ENCODE measurements at places on chromosomes 2 and 18.

DNA sequence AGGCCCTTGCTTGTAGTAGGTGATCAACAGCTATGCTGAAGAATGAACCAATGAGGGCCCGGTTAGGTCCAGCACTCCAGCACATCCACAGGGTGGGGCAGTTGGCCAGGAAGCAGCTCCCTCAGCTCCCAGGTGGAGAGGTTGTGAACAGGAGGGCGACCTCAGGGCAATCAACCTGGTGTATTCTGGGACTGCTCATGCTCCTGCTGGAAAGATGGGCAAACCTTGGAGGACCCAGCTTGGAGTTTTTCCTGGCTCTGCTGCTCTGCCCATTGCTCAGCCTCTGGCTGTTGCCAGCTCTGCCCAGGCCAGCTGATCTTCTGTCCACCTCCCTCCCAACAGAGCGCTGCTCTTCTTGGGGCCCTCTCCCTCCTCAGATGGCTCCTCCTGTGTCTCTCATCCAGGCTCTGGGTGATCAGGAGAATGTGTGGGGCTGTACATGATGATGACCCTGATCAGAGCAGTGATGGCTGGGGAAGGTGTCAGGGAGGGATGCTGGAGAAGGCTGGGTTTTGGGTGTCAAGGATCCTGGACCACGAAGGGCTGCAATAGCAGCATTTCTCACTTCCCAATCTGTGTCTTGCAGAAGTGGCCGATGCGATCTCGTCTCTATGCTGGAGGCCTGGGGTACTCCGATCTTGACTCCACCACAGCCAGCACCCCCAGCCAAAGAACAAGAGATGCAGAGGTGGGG, 3.4 kb downstream of the TCF23 start:
- no peak for DNase-seq

DNA sequence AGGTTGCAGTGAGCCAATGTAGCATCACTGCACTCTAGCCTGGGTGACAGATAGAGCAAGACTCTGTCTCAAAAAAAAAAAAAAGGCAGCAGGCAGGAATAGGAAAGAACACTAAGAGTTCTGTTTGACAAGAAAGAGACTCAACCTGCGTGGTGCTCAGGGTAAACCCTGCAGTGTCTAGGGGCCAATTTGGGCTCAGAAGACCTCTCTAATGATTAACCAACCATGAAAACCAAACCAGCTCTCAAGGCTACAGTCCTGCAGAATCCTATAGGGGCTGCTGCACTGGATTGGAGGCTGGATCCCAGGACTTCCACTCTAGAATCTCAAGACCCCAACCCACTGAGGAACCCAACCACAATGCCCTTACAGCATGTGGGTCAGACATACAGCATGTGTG, 2.4 kb downstream of the TRABD2A start:
- no peak for DNase-seq

GRCh38 chr18:58180738-58181353, 136.8 kb downstream of the NEDD4L start:
- peak; percentile 18 for DNase-seq

DNA sequence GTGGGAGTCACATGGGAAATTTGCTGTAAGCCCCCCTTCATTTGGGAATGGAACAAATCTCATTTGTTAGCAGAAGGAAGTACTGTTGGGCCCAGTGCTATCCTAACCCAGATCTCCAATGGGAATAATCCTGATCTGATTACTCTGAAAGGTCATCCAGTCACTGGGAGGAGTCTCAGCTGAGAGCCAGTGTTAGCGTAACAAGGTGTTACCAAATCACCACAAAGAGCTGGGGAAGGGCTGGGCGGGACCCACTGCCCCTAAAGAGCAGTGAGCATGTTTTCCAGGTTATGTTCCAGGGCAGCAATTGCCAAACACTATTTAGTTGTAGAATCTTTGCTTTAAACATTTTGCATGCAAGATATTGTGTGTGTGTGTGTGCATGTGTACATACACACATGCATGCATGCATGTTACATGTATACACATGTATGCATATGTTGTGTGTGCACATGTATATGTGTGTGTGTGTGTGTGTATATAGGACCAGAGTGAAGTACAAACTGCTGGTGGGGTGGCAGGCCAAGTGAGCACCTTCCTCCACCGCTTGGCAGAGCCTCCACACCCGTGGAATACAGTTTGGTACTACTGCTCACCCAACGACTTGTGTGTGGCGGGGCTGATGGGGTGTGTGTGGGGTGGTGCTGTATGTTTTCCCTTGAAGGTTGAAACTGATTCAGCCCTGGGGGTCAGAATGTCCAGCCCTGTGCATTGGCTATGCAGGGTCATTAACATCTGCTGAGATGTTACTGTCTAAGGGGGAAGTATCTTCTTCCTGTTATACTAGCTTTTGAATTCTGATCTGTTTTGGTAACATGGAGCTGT, 15.2 kb downstream of the INPP5D start:
- DNase-seq: no peak

- no peak for DNase-seq
These were observed 96.2 kb downstream of the RAD51AP2 start for GRCh38 chr2:17422061-17422460.

GRCh38 chr2:127568128-127568527, 32.6 kb downstream of the MYO7B start:
- no peak for DNase-seq
